ENCODE measurements at places on chromosomes 6 and 20.
A peak's percentile ranks its signal among the peaks of the same experiment; 100 is the strongest.

DNA sequence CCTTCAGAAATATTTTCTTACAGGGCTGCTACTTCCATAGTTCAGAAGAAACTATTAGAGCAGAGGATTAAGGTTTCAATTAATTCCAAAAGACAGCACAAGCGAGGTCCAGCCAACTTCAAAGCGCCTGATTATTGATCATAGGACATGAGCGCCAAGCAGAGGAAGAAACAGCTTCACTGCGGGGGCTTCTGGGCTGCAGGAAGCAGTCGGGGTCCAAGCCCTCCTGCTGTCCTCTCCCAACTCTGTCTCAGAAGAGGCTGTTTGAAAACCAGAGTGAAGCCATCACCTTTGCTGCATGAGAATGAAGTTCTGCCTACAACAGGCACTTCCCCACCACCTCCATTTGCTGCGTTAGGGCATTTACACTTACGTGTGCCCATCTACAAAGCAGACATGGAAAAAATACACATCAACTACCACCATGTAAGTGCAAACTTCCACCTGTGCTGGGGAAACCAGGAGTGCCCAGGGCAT, 23.9 kb downstream of the SUMO4 start:
- no peak for DNase-seq

DNA sequence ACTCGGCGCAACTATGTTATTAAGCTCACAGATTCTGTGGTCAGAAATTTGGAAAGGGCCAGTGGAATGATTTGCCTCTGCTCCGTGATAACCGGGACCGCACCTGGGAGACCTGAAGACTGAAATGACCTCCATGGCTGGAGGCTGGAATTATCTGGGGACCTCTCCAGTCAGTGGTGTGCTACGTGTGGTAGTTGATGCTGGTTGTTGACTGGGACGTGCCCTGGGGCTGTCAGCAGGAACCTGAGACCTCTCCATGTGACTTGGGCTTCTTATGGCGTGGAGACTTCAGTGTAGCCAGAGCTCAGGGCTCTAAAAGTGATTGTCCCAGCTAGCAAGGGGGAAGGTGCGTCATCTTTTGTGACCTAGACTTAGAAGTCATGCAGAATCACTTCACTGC, 50.3 kb downstream of the CHMP4B start:
- no peak for DNase-seq

- DNase-seq: no peak
Observed at GRCh38 chr6:47102331-47102730, 60.2 kb upstream of the ADGRF1 start.

DNA sequence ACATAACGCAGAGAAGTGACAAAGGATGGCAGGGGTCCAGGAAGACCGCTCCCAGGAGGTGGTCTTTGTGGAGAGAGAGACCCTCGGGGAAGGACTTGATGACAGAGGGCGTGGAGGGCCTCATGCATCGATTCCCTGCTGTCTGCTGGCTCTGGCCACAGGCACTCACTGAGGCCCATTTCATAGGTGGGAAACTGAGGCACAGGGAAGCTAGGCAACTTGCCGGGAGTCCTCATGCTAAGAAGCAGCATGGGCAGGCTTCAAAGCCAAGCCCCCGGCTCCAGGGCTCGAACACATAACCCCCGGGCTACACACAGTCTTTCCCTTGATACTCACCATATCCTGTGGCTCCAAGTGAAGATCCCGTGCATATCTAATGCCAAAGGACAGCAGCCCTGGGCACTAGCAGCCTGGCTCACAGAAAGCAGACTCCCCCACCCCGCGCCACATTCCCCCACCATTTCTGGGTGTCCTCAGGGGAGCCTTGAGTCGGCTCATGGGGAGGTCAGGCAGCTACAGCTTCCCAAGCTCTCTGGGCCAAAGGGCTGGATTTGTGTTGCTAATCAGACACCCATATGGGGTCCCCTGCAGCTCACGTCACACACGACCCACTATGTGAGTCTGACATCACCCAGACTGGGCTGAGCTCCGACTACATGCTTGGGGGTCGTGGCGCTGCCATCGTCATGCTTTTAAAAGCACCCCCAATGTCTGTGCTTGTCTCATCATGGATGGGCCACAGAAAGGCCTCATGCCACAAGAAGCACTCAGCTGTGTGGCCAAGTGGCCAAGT, 130.9 kb upstream of the PMEPA1 start:
- no peak for DNase-seq

GRCh38 chr6:158026901-158027589, 45.4 kb downstream of the SYNJ2 start:
- DNase-seq: no peak

- DNase-seq: no peak
Observed at GRCh38 chr6:22668307-22668706, 98.9 kb downstream of the HDGFL1 start.

- no peak for DNase-seq
Observed at GRCh38 chr6:151067684-151068596, 171.8 kb upstream of the AKAP12 start.

DNA sequence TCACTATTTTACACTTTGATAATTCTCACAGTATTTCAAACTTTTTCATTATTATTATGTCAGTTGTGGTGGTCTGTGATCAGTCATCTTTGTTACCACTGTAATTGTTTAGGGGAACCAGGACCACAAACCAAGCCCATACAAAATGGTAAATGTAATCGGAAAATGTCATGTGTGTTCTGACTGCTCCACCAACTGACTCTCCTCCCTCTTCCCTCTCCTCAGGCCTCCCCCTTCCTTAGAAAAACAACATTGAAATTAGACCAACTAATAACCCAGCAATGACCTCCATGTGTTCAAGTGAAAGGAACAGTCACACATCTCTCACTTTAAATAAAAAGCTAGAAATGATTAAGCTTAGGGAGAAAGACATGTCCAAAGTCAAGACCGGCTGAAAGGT, 63.8 kb downstream of the GMDS start:
- DNase-seq: no peak

- DNase-seq: no peak
Observed at GRCh38 chr6:149563928-149564325, 2.2 kb upstream of the GINM1 start.

GRCh38 chr6:43494321-43494720, 15.8 kb downstream of the LRRC73 start:
- DNase-seq: no peak

DNA sequence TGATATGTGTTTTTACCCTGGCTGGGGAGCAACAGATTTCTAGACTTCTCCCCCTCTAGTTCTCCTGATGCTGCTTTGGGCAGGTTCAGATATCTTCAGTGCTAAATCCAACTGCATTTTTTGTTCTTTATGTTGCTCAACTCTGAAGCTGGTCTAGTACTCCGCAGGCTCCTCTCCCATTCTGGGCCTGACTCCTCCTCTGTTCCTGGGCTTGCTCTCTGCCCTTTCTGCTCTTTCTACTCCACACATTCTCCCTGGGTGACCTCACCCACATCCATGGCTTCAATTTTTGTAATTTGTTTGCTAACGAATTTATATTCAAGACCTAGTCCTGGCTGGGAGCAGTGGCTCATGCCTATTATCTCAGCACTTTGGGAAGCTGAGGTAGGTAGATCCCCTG, 6.4 kb downstream of the FYN start:
- DNase-seq: no peak

DNA sequence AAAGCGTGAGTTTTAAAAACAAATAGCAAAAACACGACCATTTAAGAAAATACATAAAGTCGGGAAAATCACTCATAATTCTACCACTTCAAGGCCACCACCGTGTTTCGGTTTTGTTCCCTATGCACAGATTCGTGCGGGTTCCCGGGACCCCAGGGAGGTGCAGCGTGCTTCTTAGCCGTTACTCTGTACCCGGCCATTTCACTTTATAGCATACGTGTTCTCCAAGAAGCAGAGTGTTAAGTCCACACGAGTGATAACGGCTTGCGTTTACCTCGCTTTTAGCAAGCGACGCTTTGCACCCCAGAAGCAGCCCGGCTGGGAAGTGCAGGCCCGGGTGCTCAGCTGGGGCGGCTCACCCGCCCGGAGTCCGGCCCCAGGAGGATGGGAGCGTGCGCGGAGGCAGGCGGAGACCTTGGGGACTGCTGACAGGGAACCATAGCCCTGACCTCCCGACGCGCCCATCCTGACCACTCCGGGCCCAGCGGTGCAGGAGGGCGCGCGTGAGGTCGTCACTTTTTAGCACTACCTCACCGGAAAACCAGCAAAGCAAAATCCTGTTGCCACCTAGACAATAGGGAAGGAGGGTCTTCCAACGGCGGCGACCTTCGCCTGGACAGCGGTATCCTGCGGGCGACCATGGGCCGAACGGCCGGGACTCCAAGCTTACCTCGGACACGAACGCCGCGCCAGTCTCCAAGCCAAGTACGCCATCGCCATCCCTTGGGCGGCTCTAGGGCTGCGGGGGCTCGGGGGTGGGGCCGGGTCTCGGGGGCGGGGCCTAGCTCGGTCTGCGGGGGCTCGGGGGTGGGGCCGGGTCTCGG, at the start of gene ECI2:
Gene ECI2 (minus strand): TSS at position 735 of the 824 bp plus-strand sequence. CDS start 15 bp downstream, at position 720.
- DNase-seq: peak; percentile 3

- no peak for DNase-seq
Observed at GRCh38 chr6:140566781-140567277, 1192.4 kb upstream of the CITED2 start.

DNA sequence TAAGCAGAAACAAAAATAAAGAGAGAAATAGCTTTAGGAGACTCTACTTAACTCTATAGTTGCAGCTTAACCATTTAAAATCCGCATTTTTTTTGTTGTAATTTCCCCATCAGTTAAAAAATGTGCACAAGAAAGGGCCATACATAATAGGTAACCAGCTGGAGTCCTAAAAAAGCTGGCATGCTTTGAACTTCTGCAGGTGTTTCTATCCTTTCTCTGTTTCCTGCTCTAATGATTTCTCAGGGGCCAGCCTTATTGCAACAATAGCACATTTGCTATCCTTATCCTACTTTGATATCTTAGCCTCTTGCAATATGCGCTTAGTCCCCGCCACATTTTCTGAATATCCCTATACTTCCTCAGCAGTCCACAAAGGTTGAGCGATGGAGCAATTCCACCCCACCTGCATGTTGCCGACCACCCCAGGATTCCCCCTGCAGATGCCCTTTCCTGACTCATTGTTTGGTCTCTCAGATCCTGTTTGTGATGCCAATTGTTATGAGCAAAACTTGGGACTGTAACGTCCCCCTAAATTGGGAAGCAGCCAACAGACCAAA, 48.5 kb downstream of the TRIM27 start:
- no peak for DNase-seq

DNA sequence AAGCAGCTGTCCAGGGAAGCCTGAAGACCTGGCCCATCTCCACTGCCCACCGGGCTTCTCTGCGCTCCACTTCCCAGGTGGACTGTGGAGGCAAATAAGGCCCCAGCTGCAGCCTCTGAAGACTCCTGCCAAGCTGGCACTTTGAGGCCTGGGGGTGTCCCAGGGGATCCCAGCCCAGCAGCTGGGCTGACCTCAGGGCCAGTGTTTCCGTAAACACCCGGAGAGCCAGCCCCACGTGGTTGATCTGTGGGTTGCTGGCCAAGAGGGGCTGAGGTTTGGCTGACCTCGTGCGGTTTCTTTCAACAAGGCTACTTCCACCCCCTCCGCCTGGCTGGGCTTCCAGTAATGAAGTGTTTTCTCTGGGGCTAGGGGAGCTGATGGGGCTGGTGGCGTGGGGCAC, 12.4 kb upstream of the CCN5 start:
- DNase-seq: no peak

DNA sequence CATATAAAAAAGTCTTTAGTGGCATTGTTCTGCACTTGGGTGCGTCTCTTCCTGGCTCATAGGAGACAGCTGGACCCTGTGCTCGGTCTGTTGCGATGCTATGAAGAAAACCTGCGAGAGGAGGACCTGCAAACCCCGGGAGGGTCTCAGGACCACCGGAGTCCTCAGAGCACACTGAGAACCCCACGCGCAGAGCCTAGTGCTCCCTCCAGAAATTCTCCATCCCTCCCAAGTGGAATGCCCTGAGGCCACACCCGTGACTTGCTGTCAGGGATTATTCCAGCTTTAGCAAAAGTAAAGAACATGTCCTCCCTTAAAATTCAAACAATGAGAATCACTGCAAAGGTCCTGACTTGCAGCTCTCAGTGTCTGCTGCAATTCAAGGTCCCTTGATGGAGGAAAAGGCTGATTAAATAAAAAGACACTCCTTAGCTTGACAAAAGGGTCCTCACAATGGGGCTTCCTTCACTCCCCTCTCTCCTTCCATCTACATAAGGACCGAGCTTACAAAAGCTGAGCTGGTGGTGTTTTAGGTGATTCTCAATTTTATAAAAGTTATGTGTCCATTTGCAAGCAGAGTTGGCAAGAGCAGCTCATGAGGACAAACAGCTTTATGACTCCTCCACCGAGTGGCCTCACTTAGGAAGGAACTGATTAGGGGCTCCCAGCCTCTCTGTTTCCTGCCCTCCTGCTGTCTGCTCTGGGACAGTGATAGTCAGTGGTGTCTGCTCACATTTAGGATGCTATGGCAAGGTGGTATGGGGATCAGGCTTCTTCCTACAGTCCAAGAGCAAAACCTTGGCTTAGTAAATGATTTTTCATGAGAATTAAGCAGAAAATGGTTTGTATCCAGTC, 97.0 kb downstream of the RAMACL start:
- DNase-seq: no peak

DNA sequence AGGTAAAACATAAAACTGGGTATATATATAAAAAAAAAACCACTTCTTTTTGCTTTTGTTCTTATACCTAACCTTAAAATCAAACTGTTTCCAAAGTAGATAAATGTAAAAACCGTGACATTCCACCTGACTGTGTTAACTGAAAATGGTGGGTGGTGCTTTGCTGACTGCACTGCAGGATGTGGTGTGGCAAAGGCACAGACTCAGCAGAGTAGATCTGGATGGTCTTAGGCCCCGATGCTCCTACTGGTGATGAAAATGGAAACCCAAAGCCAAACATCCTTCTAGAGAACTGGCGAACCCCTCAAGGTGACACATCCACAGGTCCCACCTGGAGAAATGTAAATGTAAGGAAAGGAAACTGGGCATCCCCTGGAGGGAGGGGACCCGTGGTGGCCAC, 8.9 kb downstream of the TGIF2 start:
- DNase-seq: no peak

- no peak for DNase-seq
Observed at GRCh38 chr6:166624275-166624674, 2.8 kb downstream of the RPS6KA2 start.

DNA sequence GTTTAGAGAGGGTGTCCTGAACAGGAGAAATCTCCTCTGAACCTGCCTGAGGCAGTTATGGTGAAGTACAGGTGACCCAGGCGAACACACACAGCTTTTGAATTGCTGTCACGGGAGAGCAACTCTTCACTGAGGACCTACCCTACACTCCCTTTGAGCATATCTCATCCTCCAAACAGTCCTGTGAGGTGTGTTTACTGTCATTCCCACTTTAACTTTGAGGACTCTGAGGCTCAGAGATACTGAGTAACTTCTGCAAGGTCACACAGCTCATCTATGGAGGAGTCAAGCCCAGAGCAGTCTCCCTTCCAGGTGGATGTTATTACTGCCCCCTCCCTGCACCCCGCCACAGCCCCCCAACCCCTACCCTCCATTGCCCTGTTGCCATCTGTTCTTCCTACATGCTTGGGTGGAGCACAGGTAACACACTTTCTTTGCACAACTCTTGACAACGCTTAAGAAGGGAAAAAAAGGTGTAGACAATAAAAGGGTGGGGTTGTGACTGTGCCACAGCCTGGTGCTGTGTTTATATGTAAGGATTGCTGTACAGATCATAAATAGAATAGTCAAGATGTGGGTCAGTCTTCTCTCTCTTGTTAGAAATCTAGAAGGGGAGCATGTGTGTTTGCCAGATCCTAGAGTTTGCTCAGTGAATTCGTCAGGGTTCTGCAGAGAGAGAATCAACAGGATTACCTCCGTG, 4.3 kb upstream of the TRAF3IP2 start:
- DNase-seq: no peak

Data from stimulated activated CD4-positive, alpha-beta T cell treated with anti-CD3 and anti-CD28 coated beads, Interleukin-1b, Interleukin-23, amount 100 ng/mL, for 1 hour (primary cell).